ENCODE measurements at places on chromosomes 5 and 9. TPM values are rescaled to one million over a fixed set of nuclear protein-coding genes. Genes with fewer than 3 reads are reported as not detected.

Gene C7
- 0.32 TPM for total RNA-seq

Gene IFNK
- total RNA-seq, result not detected

Gene CDH10
- total RNA-seq, result not detected

Gene ADGRD2
- total RNA-seq, result not detected

Gene TAF1L
- total RNA-seq, result not detected
